Brain (organoid and tissue), 16 donors: ENCODE measurements at places on chromosomes 5 and 9.

DNA sequence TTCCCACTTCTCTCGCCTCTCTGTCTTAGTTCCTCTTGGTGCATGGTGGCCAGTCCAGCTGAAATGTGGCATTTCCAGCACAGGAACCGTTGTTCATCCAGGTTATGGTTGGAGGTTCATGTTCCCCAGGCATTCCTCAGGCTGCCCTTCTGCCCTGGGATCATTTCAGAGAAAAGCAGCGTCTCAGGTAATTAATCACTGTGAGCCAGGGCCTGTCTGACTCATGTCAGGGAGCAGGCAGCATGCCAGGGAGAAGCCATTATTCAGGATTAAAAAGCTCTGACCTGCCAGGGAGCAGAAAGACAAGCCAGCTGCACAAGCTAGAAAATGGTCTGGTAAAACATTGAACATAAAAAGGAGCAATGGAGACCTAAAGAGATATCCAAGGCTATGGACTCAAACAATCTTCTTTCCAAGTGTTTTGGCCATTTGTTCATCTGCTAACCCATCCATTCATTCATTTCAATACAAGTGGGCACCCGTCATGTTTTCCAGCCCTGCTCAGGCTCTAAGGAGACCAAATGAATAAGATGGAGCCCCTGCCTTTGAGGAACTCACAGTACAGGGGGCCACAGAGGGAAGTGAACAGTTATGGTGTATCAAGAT, 241.4 kb downstream of the DRD1 start:
- peak; percentile 56 for DNase-seq

GRCh38 chr5:170599756-170600155, 95.9 kb downstream of the KCNIP1 start:
- no peak for DNase-seq

DNA sequence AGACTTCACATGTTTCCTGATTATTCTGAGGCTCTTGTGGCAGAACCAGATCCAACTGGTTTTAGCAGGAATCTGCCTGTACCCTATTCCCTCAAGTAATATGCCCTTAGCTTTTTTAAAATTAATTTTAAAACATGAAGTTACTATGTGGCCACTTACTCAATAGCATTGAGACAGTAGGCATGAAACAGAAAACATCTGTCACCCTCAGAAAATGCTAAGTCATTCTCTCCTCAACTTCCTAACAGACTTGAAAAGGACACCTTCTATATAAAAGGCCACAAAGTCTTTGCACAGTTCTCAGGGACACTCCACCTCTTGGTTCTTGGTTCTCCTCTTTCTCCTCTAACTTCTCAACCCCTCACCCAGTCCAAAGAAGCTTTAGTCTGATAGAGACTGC, 277.8 kb downstream of the RAB3C start:
- DNase-seq: no peak

DNA sequence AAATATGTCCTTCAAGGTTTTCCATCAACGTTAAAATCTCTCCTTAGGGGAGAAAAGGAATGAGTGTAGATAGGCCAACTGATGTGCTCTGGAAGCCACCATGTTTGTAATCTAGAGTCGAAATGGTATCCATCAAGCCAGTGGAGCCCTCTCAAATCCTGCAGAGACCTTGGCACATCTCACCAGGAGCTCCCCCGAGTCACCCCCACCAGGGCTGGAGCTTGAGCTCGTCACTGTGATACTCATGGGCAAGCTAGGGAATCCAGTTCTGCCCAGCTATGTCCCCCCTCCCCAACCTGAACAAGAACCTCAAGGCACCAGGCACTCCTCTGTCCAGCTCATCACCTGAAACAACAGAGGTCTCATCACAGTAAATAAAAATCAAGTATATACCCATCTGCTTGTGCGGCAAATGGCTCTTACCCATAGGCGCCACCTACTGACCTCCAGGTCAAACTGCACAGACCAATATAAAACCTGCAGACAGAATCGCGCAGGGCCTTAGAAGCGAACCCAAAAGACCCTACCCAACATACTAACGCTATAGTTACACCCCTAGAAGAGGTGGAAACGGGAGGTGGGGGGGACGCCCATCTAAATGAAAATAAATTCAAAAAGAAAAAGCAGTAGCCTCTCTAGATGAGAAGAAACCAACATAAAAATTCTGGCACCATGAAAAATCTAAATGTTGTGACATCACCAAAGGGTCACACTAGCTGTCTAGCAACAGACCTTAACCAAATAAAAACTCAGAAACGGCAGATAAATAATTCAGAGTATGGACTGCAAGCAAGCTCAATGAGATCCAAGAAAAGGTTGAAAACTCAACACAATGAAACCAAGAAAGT, 75.0 kb downstream of the TTC39B start:
- no peak for DNase-seq

- peak; percentile 21 for DNase-seq
Observed at GRCh38 chr9:120857481-120857880, 14.8 kb upstream of the PSMD5 start.

DNA sequence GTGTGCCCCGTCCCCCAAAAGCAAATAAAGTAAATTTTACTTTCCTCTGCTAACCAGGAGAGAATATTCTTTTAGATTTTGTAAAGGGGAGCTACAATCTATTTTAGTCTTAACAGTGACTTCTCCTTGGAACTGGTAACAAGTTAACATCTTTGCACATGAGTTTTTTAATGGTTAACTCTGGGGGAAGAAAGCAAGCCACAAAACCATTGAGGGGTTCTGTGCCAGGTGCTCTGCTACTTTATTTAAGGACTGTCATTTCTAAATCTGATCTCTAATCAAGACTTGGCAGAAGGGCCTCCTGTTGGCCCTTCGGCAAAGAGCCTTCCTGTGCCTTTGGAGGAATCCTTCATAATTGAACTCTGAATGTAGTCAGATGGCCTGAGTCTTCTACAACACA, 153.4 kb downstream of the SLC12A2 start:
- no peak for DNase-seq

GRCh38 chr9:27714388-27714787, 141.1 kb upstream of the C9orf72 start:
- peak; percentile 58 for DNase-seq

- DNase-seq: no peak
Observed at GRCh38 chr9:129612123-129612522, 8.8 kb downstream of the C9orf50 start.

- DNase-seq: no peak
Observed at GRCh38 chr5:171695804-171696203, 89.8 kb upstream of the SMIM23 start.

GRCh38 chr9:18485714-18486113, 11.8 kb downstream of the ADAMTSL1 start:
- DNase-seq: no peak

DNA sequence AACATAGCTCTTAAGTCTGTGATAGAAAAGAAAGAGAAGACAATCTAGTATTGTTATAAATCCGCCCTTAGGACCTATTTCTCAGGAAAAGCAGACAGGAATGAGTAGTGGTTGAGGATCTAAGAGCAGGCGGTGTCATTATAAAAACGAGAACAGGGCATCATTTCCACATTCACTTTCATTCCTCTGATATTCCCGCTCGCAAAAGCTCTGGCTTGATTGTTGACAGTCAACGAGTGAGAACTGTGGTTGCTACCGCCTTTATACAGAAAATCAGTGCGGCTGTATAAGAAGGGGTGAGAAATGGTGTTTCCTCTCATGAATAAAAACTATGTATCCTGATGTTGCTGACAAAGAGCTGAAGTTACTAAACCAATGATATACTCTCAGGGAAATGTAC, 1409.6 kb upstream of the WWC1 start:
- DNase-seq: peak; percentile 40

DNA sequence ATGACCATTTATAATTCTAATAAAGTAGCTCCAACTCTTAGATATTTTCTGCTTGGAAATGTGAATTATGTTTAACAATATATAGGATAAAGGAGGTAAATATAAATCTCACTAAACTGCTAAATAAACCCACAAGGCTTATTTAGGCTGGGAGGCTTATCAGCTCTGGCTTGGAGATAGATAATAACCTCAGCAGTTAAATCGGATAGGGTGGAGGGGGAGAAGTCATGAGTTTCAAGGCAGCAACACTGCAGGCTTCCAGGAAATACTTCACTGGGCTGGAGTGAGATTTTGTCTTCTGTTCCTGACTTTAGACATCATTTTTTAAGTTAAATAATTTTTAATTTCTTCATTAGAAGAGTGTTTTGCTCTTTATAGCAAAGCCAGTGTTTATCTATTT, 80.0 kb upstream of the ITGA2 start:
- no peak for DNase-seq

- peak; percentile 70 for DNase-seq
Observed at GRCh38 chr9:875119-875962, 33.8 kb downstream of the DMRT1 start.

DNA sequence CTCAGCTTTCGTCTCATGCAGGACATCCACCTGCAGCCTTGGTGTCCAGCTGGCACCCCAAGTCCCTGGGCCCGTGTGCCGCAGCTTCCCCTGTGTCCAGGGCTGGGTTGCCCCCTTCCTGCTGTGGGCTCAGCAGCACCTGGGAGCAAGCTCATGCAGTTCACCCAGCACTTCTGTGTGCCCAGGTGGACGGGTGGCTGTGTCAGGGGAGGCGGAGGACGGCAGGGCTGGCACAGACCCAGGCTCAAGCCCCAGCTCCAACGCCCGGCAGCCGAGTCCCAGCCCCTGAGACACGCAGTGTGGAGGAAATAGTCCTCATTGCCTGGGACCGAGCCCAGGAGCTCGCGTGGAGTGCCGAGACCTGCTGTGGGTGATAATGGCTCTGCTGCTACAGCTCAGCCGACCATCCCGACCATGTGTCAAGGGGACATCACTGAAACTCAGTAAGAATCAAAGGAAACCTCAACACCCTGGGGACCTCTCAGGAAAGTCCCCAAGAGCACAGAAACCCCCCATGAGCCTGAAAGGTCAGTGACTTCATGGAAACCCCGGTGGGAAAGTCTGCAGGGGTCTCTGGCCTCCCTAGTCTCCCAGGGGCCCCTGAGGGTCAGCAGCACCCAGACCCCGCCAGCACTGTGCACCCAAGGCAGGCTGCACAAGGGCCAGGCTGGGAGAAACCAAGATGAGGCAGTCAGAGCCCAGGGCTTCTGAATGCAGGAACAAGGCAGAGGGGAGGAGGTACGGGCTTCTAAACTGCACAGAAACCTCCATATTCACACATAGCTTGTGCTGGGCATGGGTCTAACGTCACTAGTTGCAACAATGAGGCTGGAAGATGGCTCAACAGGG, 38.8 kb downstream of the LPCAT1 start:
- DNase-seq: no peak

- no peak for DNase-seq
Observed at GRCh38 chr5:21791304-21791703, 1061.8 kb downstream of the CDH12 start.

DNA sequence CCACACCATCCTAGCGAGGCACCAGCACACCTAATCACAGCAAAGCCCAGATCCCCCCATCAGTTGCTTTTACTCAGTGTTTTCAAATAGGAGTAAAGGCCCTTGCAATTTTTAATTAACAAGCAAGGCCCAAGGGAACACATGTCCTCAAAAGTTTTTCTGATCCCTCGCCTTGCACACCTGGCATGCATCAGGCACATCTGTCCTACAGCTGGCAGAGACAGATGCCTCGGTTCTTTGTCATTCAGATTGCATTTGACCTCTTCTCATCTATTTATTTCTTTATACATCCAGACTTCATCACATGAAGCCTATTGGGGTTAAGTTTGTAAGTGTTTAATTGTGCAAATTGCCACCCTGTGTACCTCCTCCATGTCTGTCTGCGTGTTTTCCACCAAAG, 241.4 kb downstream of the MARCHF11 start:
- no peak for DNase-seq

DNA sequence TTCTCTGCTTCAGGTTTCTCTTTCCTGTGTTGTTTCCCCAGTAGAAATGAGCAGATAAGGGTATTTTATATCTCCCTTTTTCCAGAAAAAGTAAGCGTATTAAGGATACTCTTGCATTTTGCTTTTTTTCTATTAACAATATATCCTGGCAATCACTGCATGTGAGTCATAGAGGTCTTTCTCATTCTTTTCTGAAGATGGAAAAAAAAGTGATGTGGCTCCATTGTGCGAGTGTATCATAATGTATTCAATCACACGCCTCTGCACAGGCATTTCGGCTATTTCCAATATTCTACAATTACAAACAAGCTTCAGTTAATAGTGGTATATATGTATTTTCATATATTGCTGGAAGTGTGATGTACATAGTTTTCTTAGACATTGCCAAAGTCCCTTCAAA, 155.9 kb downstream of the MED27 start:
- no peak for DNase-seq

- no peak for DNase-seq
Observed at GRCh38 chr5:141771562-141771961, 89.5 kb upstream of the ARAP3 start.

GRCh38 chr5:148759101-148759500, 67.3 kb upstream of the ADRB2 start:
- no peak for DNase-seq

- DNase-seq: no peak
Observed at GRCh38 chr5:91288118-91288916, 94.8 kb downstream of the ARRDC3 start.

- peak; percentile 88 for DNase-seq
Observed at GRCh38 chr5:58925627-58926540, 343.0 kb downstream of the RAB3C start.

DNA sequence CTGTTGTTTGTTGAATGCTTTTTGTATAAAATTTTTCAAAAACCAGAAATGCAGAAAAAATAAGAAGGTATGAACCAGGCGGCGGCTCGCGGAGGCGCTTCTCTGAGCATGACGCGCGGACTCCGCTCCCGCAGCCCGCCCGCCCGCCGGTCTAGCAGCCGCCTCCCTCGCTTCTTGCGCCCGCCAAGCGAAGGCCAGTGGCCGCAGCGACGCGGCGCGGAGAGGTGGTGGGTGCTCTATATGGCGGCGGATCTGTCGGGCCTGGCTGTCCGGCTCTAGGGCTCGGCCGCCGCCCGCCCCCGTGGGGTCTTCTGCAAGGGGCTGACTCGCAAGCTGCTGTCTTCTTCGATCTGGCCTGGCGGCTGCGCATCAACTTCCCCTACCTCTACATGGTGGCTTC, 93.8 kb downstream of the ANKRD18A start:
- DNase-seq: peak; percentile 39

DNA sequence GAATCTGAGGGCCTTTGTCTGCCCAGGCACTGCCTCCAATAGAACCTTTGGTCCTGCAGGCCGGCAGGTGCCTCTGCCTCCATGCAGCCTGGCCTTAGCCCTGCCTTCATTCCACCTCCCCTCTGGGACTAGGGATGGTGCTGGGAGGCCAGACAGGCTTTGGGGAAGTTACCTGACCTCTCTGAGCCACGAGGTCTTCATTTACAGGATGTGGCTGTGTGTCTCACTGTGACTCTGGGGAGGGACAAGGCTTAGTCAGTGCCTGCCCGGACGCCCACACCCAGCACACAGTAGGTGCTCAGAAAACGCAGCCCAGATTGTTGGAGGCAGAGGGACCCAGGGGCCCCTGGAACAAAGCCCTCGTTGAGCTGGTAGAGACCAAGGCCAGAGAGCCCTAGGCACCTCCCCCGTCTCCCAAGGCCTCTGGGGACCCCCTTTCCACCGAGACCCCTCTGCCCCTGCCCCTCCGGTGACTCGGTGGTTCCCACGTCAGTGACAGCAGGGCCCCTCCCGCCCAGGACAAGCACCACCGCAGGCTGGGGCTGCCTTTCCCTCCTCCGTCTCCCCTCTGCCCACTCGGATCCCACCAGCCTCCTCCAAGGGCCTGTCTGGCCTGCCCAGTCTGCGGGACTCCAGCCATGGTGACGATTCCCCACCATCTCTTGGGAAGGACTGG, 46.9 kb upstream of the EGFL7 start:
- DNase-seq: no peak
